ENCODE measurements at places on chromosomes 5 and 9. TPM values are rescaled to one million over a fixed set of nuclear protein-coding genes. Genes with fewer than 3 reads are reported as not detected.

The FIBCD1 gene
- total RNA-seq = not detected

GRCh38 chr5:79932510-79933504 is 58.3 kb downstream of the MTX3 start:
- ATAC-seq = no peak

- ATAC-seq = no peak
These were observed 32.4 kb downstream of the NNT start for GRCh38 chr5:43635374-43635773.

The OLFM1 gene
- total RNA-seq = 0.32 TPM

The C7 gene
- total RNA-seq = not detected

The CATSPER3 gene
- 0.50 TPM for total RNA-seq

- ATAC-seq = no peak
These were observed 491.1 kb downstream of the ENC1 start for GRCh38 chr5:74149395-74149794.

GRCh38 chr5:94240134-94240533 is 378.3 kb downstream of the KIAA0825 start:
- ATAC-seq = no peak

DNA sequence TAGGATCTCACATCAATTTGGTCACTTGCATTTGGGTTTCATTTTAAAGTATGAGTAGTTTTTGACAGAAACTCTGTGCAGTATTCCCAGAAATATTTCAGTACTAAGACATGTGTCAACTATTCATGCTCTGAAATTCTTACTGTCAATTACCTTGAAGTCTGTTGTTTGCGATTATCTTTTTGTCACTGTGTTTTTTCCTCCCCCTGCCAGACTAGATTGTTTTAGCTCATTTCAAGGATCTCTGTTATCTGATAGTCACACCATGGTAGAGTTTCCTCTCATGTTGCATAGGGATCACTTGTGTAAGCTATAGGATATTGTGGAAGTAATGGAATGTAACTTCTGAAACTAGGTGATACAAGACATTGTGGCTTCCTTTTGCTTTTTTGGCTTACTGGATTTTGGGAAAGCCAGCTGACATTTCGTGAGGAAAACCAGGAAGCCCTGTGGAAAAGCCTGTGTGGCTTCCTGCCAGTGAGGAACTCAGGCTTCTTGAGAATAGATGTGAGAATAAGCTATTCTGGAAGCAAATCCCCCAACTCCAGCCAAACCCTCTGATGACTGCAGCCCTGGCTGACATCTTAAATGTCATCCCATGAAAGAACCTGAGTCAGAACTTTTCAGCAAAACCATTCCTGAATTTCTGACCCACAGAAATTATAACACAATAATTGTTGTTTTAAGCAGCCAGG is 122.2 kb downstream of the FGF10 start:
- ATAC-seq = no peak

DNA sequence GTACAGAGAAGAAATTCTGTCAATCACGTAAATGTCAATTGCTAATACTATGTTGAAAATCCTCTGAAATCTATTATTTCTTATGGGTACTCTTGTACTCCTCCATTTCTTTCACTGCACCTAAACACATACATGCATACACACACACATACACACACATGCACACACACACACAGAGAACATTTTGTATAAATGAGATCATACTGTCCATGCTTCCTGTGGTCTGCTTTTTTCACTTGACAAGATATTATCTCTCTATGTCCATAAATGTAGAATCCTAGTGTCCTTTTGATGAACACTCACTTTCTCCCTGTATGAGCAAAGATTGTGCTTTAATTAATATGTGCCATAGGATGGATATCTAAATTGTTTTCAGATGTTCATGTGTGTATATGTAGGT is 32.7 kb upstream of the TLR4 start:
- ATAC-seq = no peak

DNA sequence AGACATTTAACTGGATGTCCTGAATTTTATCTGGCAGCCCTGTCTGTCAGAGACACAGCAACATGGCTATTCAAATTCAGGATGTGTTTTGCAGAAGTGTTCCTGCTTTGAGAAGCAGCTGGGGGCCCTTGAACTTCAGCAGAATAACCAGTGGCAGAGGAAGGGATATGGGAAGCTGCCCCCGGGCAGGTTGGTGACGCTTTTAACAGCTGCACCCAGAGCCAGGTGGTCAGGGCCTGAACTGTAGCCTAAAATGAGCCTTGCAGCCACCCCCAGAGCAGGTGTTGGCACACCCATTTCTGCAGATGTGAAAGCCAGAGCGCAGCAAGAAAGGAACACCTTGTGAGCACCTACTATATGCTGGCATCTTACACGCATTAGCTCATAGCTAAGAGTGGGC is 128.7 kb upstream of the BOD1 start:
- ATAC-seq = no peak

DNA sequence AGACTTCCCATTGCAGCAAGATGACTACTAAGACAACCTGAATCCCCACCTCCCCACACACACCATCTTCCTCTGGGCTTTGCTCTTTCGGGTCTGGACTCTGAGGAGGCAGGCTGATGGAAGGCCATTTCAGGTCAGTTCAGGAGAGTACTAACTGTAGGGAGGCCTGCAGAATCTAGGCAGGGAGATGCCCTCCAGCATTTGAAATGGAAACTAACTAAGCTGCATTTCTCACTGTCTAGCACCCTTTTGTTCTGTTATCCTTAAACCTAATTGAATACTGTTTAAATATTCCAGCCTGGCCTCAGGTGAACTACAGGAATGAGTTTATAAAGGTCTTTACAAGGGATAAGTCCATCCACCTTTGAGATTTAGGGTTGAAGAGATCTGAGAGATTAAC is 4.9 kb upstream of the TBCA start:
- ATAC-seq = no peak

GRCh38 chr9:113876151-113876992 is at the start of gene ZNF618:
Gene ZNF618, plus strand, starts transcription at chr9:113876309. Its CDS starts 72 bp downstream, at chr9:113876381.
- ATAC-seq = peak; percentile 68

The MYORG gene
- total RNA-seq = 3.5 TPM

GRCh38 chr9:130446101-130446861 is 1.5 kb downstream of the ASS1 start:
- ATAC-seq = no peak

The OMD gene
- total RNA-seq = not detected

- ATAC-seq = no peak
These were observed 70.6 kb downstream of the ACTBL2 start for GRCh38 chr5:57411982-57412381.

- ATAC-seq = no peak
These were observed 12.8 kb downstream of the TRAF1 start for GRCh38 chr9:120913647-120914264.

- no peak for ATAC-seq
These were observed 25.7 kb downstream of the NMUR2 start for GRCh38 chr5:152379331-152379730.

Data from activated T-helper 17 cell treated with anti-CD3 and anti-CD28 coated beads, Interleukin-2, amount 50 U/mL, for 72 hours (primary cell).